Stimulated activated naive B cell treated with anti-CD40 and anti-IgM and Interleukin-4, amounts not matched to agents 10 μg/mL and 1 μg/mL and 100 μg/mL, for 72 hours (primary cell): ENCODE measurements at places on chromosomes 4 and X.

GRCh38 chrX:55159551-55159950, 60.6 kb upstream of the PAGE5 start:
- no peak for DNase-seq

- no peak for DNase-seq
These were observed 425.0 kb upstream of the ATOH1 start for GRCh38 chr4:93403571-93403970.

DNA sequence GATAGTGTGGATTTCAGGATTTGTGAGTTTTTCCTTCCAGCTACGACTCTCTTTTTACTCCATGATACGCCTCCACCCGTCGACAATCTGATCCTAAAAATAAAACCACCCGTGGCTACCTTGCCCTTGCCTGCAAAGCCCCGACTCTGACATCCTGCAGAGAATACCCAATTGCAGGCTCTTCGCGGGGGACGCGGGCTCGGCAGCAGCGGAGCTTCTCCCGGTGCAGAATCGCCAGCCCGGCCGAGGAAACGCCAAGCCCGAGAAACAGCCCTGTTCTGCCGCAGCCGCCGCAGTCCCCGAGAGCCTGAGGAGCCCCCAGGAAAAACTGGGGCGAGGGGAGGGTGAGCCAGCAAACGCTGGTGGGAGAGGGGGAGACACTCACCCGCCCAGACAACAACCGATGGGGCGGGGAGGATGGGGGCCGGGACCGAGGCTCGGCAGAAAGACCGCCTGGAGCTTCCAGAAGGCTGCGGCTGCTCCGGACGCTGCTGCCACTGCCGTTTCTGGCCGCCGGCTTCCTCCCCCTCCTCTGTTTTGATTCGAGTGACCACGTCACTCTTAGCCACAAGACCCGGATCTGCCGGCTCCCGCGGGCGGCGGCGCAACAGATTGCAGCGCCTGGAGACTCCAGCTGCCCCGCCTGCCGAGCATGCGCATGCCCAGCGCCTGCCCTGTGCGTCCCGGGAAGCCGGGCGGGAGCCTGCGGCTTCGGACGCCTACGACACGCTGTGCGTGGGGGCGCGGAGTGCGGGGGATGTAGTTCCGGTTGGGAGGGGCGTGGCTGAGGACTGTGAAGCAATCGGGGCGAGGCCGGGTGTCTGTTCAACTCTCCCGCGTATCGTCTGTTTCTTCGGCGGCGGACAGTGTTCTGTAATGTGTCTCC, at the start of gene SMIM14:
SMIM14 (minus strand) TSS at position 512 of the 886 bp plus-strand sequence. CDS start 33,720 bp downstream, outside the sequence.
- DNase-seq = peak; percentile 93

- no peak for DNase-seq
These were observed 379.6 kb downstream of the IL15 start for GRCh38 chr4:142016031-142016430.
